ENCODE measurements at places on chromosomes 5 and 9.

DNA sequence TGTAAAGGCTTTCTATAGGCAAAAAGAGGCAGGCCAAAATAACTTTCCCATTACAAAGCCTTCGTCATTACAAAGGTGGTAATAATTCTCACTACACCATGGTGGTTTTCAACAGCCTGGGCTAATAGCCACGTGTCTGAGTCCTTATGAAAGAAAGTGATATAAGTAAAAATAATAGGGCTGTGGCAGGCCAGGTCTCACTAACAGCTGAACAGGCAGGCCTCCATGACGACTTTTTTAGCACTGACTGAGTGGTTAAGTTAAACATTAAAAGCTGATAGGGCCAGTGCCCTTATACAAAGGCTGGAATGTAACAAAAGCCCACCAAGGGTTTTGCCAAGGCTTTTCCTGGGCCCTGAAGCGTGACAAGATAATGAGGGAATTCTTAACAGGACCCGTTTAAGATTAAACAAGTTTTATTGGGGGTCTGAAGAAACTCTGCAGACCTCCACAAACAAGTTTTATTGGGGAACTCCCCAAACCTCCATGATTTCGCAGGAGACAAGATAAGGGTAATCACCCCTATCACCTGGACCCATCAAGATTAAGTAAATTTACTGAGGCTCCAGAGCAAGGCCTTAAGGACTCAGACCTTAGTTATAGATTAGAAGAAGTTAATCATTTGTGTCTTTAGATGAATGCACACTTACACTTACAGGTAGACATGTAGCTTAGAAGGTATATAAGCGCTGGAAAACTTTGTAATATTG, 412.9 kb downstream of the CHSY3 start:
- DNase-seq: no peak

GRCh38 chr9:98791608-98792490, 4.5 kb downstream of the ANKS6 start:
- DNase-seq: no peak

DNA sequence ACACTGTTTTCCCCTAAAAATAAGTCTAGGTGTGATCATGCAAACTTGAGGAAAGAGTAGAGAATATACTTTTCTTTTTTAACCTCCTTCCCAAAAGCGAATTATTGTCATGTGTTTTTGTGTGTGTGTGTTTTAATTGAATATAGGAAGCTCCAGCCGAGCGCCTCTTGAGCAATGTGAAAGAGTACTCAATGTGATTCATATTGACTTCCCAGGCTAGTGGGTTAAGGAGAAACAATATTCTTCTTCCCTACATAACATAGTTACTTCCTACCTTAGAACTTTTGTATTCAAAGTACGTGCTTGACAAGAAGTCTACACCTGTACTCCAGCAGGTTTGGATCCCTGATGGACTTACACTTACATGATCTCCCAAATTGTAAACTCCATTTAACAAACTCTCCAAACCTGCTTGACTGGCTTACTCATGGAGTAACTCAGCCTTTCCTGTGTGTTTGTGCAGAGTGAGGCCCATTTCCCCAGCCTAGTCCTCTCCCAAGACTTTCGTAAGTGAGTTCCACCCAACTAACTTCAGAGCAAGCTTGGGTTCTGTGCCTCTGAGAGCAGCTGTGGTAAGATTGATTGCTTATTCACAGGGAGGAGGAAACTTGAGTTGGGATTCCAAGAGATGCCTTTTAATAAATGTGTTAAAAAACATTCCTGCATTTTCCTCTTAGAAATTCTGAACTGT, 9.3 kb downstream of the SLC28A3 start:
- no peak for DNase-seq

- DNase-seq: no peak
These were observed 4.5 kb downstream of the NFX1 start for GRCh38 chr9:33294670-33295432.
